ENCODE measurements at places on chromosomes 13 and 19. TPM values are rescaled to one million over a fixed set of nuclear protein-coding genes. Genes with fewer than 3 reads are reported as not detected.

RNF225 gene
- not detected for polyA plus RNA-seq

GRCh38 chr19:54518844-54519243, 16.2 kb downstream of the LAIR2 start:
- no peak for DNase-seq

DNA sequence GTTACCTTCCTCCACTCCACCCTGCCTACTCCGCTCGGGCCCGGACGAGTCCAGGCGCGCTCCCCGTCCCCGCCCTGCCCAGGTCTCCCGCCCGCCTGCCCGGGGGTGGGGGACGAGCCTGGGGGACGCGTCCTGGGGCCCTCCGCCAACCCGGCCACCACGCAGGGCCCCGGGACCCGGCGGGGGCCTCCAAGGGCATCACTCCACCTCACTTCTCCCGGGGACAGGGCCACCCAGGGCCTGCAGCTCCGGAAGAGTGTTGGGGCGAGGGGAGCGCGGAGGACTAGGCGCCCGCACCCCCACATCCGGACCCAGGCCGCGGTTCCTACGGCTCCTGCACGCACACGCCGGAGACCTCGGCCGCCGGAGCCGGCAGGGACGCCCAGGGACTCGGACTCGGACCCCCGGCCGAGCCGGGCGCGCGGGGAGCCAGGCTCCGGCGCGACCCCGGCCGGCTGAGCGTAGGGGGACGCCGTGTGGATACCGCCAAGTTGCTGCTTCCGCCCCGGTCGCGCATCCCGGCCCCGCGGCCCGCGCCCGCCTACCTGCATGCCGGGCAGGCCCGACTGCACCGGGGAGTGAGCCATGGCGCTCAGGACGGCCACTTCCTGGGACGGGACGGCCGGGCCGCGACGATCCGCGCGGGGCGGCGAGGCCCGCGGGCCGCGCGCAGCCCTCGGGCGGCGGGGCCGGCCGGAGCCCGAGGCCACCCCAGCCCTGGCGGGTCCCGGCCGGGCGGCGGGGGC, 534 bp downstream of the STK24 start:
- DNase-seq: no peak

- no peak for DNase-seq
Measured at GRCh38 chr19:16978156-16978555, 48.5 kb downstream of the CPAMD8 start.

GRCh38 chr13:33257841-33258807, 27.4 kb downstream of the STARD13 start:
- DNase-seq: no peak

- DNase-seq: no peak
Measured at GRCh38 chr13:60758637-60759036, 361.6 kb downstream of the TDRD3 start.

- DNase-seq: no peak
Measured at GRCh38 chr13:77360032-77360685, 33.3 kb upstream of the MYCBP2 start.

DNA sequence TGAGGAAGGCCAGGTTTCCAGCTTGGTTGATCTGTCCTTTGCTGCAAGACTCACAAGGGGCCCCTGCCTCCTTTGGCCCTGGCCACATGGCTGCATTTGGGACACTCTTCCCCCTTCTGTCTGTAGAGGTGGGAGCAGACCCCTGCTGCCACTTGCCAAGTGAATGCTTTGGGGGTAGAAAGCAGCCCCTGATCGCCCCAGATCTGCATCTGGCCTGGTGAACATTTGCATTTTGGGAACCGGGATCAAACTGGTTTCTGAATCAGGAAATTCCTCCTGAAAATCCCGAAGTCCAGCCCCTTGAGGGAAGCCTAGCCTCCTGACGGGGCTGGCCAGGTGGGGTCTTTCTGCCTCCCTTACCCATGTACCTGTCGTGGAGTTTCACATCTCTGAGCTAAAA, 14.9 kb downstream of the DPF1 start:
- no peak for DNase-seq

DNA sequence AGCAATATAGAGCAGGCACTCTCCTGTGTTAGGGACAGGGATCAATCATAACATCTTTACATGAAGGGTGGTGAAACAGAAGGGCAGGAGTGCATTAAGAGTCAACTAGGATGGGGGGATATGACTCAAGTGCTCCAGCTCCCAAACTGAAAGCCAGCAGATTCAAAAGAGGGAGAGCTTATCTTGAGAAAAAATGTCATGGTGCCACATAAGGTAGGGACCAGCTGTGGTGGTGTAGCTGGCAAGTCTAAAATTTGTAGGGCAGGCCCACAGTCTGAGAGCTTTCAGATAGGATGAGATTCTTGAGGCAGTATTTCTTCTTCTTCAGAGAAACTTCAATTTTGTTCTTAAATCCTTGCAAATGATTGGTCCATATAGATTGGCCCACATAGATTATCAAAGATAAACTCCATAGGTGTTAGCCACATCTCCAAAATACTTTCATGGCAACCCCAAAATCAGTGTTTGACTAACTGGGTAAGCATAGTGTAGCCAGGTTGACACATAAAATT, 19.1 kb downstream of the DNAJC15 start:
- DNase-seq: no peak

DNA sequence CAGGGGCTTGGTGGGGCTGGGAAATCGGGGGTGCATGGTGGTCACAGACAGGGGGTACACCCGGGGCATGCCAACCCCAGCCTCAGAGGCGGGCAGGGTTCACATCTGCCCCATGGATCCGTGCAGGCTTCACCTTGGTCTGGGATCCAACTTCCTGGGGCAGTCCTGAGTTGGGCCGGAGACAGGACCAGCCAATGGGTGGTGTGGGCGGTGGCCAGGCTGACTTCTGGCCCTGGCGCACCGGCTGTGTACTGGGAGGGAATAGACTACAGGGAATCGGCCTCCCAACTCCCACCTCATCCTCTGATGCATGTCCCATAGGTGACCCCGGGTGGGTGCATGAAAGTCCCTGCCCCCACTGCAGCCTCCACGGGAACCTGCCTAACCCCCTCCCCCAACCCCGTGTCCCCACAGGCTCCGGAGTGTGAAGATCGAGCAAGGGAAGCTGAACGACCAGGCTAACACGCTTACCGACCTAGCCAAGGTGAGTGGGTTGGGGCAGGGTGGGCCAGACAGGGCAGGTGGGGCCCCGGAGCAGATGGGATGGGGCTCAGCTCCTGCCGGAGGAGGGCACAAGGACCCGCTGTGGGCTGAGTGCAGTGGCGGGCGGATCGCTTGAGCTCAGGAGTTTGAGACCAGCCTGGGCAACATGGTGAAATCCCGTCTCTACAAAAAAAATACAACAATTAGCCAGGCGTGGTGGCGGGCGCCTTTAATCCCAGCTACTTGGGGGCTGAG, 14.7 kb upstream of the ARRDC2 start:
- DNase-seq: no peak

KLK13 gene
- 0.72 TPM for polyA plus RNA-seq

DNA sequence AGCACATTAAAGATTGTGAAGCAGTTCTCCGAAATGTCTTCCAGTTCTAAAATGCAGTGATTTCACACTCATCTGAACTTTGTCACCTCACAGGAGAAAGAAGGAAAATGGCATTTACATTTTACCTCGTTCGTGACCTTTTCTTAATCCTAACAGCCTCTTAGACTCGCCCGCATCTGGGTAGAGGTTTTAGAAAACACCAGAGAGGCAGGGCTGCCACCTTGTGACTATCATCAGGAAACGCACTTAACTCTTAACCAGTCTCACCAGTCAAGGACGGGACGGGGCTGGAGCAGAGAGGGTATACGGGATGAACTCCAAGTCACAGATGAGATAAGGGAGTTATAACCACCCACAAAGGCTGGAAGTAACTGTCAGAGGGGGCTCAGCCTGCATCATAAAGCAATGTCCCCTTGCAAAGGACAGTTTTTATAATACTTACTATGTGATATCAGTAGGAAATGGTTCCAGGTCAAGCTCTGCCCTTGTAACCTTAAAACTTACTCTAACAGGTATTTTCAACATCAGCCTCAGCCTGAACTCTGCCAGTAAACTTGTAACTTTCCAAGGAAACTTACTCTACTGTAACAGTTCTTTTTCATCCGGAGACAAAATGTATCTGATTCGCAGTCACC, 8.6 kb upstream of the CEACAM6 start:
- DNase-seq: no peak

- no peak for DNase-seq
Measured at GRCh38 chr19:35738887-35739229, 3.4 kb downstream of the IGFLR1 start.

DNA sequence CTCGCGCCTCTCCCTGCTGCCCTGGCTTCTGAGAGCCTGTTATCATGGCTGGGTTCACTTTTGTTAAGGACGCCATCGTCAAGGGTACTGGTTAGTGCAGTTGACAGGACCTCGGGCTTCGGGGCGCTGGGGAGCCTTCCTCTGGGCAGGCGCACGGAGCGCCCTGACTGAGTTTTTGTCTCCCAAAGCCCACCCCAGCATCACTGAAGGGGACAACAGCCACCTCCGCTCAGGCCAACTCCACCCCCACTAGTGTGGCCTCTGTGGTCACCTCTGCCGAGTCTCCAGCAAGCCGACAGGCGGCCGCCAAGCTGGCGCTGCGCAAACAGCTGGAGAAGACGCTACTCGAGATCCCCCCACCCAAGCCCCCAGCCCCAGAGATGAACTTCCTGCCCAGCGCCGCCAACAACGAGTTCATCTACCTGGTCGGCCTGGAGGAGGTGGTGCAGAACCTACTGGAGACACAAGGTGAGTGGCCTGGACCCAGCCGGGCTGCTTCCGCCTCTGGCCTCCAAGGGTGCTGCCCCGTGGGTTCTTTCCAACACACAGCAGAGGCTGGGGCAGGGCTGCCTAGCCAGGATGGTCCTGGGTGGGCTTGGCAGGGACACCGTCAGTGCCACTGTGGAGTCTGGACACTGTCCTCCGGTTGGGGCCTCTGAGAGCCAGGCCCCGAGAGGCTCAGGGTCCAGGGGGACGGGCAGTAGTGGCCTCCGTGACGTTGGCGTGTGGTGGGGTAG, 16.9 kb downstream of the TSSK6 start:
- DNase-seq: no peak

NLRP11 gene
- 0.15 TPM for polyA plus RNA-seq

DNA sequence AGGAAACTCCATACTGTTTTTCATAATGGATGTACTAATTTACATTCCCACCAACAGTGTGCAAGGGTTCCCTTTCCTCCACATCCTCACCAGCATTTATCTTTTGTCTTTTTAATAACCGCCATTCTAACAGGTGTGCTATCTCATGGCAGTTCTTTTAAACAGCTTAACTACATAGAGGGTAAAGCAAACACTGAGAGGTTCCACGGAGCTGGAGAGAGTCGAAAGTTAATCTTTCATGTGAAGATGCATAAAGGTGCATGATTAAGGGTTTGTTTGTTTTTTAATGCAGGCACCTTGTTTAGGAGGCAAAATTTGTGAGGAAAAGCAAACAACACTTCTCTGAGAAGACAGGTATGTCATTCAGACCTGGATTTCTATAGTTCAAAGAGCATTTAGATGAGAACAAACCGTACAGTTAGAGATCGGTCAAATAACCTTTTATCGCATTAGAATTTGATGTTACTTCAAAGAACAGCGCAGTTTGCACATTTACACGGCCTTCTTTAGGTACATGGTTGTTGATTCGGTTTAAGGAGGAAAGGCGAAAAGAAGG, 193.9 kb downstream of the RBM26 start:
- no peak for DNase-seq

DNA sequence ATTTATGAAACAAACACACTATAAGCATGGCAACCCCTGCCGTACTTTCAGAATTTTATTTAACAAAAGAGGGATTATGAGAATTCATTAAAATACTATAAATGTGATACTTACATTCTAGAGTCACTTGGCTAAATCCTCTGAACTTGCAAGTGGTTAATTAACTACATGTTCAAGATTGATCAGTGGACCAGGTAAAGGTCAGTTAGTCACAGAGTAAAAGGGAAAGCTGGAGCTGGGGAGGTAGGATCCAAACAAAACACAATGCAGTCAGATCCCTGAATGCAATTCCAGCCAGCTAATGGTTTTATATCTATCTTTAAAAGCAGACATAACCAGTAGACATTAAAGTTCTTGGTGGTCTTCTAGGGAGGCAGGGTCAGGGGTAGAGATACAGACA, 270.5 kb downstream of the DIAPH3 start:
- no peak for DNase-seq

DNA sequence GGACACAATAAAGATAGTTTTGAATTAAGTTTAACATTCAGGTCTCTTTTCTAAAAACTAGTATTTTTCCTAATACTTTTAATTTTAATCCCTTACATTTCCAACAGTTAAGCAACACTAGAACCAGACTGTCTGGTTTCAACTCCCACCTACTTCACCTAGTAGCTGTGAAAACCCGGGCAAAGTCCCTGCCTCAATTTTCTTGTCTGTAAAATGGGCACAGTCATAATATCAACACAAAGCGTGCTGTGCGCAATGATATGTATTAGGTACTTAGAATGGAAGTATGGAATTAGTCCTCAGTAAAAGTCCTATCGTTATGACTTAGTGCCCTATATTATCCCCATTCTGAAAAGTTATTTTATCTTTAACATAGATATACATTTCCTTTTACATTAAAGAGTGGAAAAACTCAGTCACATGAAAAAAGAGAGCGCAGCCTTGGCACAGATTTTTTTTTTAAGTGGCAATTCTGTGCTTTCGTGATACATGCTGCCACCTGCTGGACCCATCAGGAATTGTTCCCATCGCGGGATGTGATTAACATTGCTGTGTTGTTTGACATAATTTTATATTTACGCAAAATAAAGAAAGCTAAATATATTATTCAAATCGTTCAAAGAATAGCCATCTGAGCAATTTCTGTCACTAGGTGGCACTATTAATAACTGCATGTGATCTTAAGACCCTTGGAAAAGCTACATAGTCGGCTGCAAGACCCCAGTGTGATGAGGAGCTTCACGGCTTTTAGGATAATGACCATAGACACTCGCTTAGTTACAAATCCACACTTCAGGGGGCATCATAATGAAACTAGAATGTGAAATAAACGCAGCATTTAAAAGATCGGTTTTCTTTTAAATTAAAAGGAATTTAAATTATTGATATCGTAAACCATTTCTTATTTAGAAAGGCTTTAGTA, 59.9 kb downstream of the LIG4 start:
- peak; percentile 15 for DNase-seq

DNA sequence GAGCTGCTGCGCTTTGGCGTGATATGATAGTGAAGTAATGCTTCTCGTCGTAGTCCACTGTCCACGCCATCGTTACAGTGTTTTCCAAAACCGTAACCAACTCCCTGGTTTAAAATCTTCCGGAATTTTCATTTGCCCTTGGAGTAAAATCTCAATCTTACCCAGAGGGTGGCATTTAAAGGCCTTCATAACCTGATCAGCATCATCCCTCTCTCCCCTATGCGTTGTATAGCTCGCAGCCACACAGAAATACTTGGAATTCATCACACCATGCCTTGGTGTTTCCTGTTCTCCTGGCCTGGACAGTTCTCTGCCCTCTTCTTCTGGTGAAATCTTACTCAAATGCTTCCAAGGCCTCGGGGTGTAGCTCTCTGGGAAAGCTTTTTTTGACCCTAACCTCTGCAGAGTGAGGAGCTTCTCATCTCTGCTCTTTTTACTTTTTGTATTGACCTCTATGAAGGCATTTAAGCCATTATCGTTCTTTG, 839 bp downstream of the MPHOSPH8 start:
- peak; percentile 47 for DNase-seq

CATSPERD gene
- not detected for polyA plus RNA-seq

Data from right renal cortex interstitium (tissue), 3 donors.